ENCODE measurements at places on chromosomes 5 and 9.

DNA sequence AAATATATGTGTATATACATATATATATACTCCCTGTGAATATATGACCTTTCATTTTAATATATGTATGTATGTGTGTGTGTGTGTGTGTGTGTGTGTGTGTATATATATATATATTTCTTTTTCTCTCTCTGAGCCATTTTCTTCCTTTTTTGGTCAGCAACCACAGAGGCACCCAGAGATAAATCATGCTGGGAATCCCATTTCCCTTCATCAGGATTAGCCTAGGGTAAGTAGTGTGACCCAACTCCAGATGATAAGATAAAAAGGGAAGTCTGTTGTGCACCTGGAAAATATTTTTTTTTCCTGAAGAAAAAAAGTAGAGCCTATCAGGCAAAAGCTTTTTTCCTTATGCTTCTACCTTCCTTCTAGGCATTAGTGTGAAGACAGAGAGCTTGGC, 25.4 kb upstream of the SUB1 start:
- DNase-seq, result no peak

- no peak for DNase-seq
These were observed 48.7 kb downstream of the DNAJC21 start for GRCh38 chr5:34977934-34978613.

DNA sequence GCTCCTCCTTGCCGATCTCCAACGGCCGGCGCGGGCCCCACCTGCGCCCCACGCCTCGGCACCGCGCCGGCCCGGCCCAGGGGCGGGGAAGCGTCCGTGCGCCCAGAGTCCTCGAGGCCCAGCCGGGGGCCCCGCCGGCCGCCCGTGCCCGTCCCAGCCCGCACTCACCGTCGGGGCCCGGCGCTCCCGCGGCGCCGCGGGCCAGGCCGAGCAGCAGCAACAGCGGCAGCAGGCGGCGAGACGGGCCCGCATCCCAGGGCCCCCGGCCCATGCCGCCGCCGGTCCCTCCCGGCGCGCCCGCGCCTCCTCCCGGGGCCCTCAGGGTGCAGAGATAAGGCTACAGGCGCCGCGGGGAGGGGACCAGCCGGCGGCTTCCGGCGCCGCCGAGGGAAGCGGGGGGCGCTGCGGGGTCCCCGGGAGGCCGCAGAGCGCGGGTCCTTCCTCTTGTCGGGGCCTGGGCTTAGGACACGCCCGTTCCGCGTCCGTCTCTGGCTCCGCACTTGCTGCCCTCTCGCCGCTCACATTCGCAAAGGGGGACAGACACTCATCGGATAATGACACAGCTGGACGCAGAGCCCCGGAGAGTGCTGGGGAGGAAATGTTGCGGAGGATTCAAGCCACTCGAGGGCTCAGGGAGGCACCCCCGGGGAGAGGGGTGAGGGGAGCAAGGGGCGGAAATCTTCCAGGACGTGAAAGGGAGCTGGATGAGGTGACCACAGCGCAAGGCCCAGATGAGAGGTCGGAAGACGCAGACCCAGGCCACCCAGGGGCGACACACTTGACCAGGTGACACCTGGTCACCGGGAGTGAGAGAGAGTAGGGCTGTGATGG, at the start of gene SUSD1:
TSS of gene SUSD1 (minus strand) at position 333 of the 831 bp plus-strand sequence. CDS start at position 271, 62 bp downstream.
- DNase-seq, result no peak

DNA sequence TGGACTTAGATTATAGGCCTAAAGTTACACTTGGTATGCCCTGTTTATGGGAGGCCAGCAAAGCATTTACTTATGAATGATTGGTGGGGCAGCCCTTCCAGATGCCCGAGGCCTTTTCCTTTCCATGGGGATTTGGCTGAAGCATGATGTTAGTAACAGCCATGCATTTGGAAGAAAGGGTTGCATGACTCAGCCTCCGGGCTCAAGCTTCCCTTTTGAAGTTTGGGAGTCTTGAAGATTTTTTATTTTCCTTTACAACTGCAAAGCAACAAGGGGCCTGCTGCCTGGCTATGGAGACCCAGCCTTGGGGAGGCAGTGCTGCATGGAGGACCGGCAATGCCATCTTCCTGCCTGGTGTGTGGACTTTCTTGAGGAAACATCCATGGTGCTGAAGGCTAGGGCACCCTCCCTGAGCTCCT, 244.7 kb downstream of the ICE1 start:
- no peak for DNase-seq

DNA sequence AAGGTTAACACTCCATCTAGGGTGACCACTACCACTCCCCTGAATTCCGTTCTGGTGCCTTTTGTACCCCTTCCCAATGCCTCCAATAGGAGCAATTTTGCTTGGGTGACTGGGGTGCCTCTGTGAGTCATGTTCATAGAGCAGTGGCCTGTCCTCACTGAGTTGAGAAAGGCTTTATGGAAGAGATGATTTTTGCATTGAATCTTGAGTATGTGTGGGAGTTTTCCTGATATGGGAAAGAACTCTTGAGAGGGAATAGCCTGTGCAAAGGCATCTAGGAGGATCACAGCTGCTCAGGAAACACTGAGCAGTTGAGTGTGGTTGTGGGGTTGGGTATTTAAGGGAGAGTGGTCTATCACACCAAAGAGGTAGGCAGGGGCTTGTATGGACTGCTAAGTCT, 16.2 kb downstream of the C9orf43 start:
- no peak for DNase-seq

- DNase-seq, result no peak
These were observed 105.6 kb downstream of the GOLPH3 start for GRCh38 chr5:32068561-32068960.

- DNase-seq, result no peak
These were observed 60.7 kb downstream of the NDST1 start for GRCh38 chr5:150568663-150569062.

GRCh38 chr5:173714551-173715428, 98.3 kb upstream of the BOD1 start:
- DNase-seq, result no peak

- no peak for DNase-seq
These were observed 1.4 kb downstream of the SLC26A2 start for GRCh38 chr5:149961957-149962409.

DNA sequence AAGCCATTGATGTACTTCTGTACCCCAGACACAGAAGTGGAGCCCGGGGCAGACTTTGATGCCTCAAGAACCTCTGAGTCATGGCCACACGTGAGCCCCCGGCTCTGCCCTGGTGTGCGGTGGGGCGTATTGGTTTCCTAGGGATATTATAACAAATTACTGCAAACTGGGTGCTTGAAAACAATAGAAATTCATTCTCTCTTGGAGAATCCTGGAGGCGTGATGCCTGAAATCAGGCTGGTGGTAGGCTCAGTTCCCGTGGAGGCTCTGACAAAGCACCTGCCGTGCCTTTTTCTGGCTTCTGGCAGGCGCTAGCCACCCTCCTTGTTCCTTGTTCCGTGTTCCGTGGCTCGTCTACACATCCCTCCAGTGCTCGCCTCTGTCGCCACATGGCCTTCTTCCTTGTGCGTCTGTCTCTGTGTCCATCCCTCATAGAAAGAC, 24.2 kb downstream of the NEK6 start:
- DNase-seq, result no peak

GRCh38 chr9:98009936-98010335, 26.8 kb downstream of the ANP32B start:
- no peak for DNase-seq

- no peak for DNase-seq
These were observed 14.7 kb downstream of the MTAP start for GRCh38 chr9:21817176-21817575.

GRCh38 chr5:137630972-137631370, 104.9 kb downstream of the KLHL3 start:
- DNase-seq, result no peak

- DNase-seq, result no peak
These were observed 1.6 kb downstream of the STRBP start for GRCh38 chr9:123266655-123267399.

- no peak for DNase-seq
These were observed 211.9 kb upstream of the CLINT1 start for GRCh38 chr5:158070859-158071258.

- peak; percentile 21 for DNase-seq
These were observed 136.3 kb downstream of the MED27 start for GRCh38 chr9:131943351-131943841.

DNA sequence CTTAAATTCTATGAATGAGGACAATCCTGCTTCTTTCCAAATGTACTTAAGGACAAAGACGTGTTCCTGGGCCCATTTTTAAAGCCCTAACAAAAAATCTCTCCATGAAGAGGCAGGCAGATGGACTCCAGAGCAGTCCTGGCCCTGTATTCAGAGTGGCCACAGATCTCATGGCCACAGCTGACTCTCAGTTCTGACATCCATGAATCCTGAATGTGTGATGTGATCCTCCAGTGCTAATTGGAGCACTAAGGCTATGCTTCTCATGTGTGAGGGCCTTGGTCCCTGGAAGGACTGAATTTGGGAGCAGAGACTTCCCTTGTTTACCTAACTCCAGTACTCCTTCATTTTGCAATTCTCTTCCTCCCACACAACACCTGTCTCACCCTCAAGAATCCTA, 373.0 kb downstream of the AGTPBP1 start:
- no peak for DNase-seq

- no peak for DNase-seq
These were observed 1.0 kb downstream of the KLF9 start for GRCh38 chr9:70413464-70413798.

- no peak for DNase-seq
These were observed 93.5 kb downstream of the HRH2 start for GRCh38 chr5:175751369-175751768.

- no peak for DNase-seq
These were observed 39.7 kb downstream of the BNC2 start for GRCh38 chr9:16830806-16831205.

Measured in NCI-H2107 (cell line).